ENCODE measurements at places on chromosomes 2 and 18.

GRCh38 chr18:48752928-48753327, 197.8 kb downstream of the SMAD7 start:
- no peak for DNase-seq

- DNase-seq: no peak
Observed at GRCh38 chr2:197072533-197072932, 146.0 kb upstream of the PGAP1 start.

GRCh38 chr2:215791481-215791937, 221.8 kb downstream of the MREG start:
- no peak for DNase-seq

DNA sequence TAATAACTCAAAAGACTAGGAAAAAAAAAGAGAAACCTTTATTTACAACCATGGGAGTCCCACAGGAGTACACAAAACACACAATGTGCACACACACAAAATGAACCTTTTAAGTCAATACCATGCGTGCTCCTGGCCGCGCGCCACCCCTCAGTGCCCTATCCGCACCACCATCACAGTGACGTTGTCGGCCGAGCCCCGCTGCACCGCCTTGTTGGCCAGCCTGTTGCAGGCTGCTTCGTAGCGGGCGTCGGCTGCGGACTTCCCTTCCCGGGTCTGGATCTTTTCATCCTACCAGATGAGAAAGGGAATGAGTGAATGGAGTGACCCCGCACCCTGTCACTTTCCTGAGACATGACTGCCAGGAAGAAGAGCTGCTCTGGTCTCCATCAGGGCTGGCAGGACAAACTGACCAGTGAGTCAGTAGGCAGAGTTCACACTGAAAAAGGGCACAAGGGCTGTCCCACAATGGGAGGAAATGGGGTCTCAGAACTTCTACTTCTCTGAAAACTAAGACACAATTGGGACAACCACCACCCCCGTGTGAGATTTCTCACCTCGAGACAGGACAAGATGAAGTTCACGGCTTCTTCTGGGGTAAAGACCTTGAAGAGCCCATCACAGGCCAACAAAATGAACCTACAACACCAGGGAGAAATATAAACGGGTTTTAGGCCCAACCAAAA, 11.8 kb downstream of the ERFE start:
- DNase-seq: no peak

GRCh38 chr2:109226128-109226527, 97.1 kb downstream of the SH3RF3 start:
- no peak for DNase-seq

DNA sequence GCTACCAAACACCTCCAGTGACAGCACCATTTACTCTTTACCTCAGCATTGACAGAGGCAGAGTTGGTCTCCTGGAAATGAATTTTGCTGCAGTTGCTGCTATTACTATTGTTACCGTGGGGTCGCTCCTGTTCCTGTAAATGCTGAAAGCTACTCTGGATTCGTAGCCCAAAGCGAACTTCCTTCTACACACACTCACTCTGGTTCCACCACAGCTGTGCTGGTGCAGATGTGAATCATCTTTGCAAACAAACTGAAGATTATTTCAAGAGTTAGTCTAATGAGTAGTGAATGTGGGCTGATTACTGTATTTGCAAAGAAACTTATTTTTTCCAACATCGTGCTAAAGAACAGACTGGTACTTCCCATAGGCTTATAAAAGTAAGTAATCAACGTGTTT, 304.0 kb downstream of the LPIN1 start:
- DNase-seq: peak; percentile 87

DNA sequence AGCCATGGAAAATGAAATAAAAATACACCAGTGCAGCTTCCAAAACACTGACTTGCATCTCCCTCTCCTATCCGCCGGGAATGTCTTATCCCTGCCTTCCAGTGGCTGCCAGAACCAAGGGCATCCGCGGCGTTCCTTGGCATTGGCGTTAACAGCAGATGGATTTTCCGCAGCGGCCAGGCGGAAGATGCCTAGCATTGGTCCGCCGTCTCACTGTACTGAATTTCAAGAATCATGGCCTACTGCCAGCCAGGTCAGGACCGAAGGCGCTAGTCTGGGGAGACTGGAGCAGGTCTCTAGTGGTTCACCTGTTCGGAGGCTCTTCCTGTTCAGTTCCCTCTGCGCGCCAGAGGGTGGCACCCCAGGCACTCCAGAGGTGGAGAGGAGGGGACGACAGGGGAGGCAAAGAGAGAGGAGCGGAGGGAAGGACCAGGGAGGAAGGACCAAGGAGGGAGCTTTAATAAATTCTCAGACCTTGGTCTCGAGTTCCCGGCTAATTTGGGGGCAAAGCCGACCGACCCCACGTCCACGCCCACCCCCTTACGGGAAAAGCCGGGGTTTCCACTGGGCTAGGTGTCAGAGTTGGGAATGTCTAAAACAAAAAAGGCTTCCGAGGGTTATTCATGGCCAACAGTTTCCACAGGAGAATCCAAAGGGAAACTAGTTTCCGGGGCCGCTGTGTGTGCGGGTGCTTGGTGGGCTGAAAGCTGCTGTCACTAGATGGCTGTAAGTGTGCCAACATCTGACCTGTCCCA, 3.7 kb upstream of the BCL2L11 start:
- no peak for DNase-seq

DNA sequence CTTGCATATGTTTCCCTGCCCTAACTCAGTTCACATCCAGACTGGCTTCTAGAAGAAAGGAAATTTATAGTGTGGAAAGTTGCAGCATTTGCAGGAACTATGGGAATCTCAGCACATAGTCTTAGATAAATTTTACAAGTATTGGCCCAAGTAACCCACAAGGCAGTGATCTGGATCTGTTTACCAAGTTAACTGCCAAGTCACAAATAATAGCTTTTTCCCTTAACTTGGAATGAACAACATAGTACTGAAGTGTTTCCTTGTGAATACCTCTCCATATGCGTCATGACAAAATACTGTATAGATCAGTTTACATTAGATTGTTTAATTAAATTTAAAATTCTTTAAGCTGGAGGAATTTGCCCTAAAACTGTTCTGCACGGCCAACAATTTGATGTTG, 255.8 kb upstream of the EPAS1 start:
- no peak for DNase-seq

DNA sequence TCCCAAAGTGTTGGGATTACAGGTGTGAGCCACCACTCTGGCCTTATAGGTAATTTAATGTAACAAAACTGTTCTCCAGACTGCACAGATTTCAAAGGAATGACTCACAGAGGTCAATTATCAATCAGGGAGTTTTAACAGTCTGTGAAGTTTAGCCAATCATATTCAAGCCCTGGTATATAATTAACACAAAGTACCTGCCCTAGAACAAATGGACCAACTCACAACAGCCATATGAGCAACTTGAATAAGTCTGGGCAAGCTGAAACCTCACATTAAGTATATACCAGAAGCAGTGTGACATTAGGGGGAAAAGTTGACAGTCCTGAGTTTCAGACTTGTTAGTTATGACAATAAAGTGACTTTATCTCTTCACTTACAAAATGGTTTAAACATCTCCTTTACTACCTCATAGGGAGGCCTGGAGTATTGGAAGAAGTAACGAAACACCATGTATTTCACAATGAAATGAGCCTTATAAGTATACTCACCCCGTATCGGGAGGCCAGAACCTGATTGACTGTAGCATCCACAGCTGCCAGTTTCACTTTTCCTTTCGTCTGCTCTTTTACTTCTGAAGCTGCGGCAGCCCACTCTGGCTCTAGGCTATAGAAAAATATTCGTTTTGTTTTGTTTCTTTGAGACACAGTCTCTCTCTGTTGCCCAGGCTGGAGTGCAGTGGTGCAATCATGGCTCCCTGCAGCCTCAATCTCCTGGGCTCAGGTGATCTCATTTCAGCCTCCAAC, 22.2 kb downstream of the PDIA6 start:
- DNase-seq: no peak
